ENCODE measurements at places on chromosomes 4 and X.

DNA sequence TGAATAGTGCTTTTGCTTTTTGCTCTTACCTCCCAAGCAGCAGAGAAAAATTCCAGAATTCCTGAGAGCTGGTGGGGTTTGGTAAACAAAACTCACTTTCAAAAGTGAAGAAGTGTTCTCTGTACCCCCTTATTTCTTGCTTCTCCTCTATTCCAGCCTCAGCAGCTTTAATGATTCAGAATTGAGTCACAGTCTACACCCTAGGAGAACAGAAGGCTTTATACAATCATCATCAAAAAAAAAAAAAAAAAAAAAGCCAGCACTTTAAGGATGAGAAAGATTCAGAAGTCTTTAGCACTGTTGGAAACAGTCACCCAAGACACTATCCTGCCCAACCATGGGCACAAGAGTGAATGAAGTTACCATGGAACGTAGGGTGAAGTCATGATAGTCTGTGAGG lies 1583.1 kb upstream of the PCDH10 start:
- DNase-seq: no peak

DNA sequence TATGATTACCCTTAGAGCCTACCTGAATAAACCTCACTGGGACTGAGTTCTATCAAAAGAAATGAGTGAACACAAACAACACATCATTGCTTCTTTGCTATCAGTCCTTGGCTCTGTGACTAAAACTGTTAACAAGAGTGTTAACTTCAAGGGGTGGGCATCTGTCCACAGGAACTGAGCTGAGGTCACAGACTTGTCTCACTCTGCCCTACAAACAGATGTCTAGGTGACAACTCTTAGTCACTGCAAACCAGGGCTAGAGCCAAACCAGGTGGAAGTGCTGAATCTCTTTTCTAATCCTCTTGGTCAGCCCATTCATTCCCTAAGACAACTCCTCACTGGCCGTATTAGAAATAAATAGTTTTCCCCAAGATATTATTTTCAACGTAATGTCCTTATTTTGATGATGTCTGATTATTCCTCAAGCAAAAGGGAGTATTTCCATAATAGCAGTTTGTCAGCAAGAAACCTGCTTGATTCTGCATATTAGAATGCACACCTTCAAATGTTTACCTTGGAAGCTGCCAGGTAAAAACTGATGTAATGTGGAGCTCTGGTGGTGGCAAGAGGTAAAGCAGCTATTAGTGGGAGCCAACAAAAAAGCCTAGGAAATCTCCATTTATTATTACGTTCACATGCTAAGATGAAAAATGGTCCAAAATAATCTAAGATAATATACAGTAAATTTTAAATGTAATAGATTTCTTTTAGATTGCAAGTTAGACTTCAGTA lies 4.0 kb downstream of the COL25A1 start:
- no peak for DNase-seq

GRCh38 chr4:136319789-136320464 lies 1212.4 kb downstream of the PCDH18 start:
- DNase-seq: no peak

GRCh38 chr4:156933633-156934258 lies 37.9 kb downstream of the PDGFC start:
- no peak for DNase-seq

Data from activated CD8-positive, alpha-beta T cell treated with anti-CD3 and anti-CD28 coated beads, Interleukin-2, amount 10 ng/mL, durations not matched to agents 7 days and 5 days (primary cell).